ENCODE measurements at places on chromosomes 13 and 19.

GRCh38 chr13:112322557-112322956, 53.6 kb upstream of the SPACA7 start:
- no peak for DNase-seq

GRCh38 chr19:43739439-43740235, 15.1 kb downstream of the SMG9 start:
- DNase-seq, result no peak

DNA sequence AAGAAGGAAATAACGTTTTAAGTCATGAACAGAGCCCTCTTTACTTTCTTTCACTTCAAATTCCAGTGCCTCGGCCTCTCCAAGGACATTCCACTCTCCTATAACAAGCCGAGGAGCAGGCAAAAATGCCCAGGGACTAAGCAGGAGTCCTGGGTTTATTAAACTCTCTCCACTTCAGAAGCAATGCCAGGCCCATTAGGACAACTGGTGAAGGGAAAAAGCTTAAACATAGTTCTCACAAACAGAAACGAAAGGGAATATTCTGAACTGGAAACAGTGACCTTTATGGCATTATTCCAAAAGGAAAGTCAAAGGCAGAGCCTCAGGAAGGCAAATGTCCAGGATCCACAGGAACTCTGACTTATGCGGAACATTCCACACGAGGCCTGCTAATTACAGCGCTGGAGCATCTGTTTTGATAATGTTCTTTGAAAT, 30.9 kb upstream of the MED4 start:
- DNase-seq, result no peak

DNA sequence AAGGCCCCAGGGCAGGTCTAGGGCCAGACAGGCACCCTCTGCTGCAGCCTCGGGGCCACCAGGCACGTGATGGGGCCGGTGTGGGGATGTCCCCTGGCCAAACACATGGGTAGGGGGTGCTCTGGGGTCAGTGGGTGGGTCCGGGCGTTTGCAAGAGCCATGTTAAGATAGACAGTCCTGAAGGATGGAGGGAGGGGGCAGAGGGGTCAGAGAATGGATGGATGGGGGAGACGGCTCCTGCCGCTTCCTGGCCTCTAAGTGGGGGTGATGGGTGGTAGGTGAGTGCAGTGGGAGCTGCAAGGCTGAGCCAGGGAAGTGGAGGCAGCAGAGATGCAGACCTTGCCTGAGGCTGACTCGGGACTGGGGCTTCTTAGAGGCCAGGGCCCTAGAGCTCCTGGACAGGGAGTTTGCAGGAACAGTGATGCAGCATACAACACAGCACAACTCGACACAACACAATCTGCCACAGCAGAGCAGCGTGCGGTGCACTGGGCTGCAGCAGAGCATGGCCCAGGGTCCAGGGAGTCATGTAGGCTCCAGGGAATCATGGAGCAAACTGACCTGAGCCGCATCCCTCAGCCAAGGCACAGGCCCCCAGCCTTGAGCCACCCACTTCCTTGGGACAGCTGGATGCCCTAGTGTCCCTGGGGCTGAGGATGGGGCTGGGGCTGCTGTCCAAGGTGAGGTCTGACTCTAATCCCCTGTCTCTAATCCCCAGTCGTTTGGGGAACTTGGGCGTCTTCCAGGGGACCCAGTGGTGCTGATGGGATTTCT, 97.5 kb downstream of the SCGB2B2 start:
- DNase-seq, result no peak

GRCh38 chr13:86841264-86841663, 829.9 kb upstream of the SLITRK5 start:
- no peak for DNase-seq

DNA sequence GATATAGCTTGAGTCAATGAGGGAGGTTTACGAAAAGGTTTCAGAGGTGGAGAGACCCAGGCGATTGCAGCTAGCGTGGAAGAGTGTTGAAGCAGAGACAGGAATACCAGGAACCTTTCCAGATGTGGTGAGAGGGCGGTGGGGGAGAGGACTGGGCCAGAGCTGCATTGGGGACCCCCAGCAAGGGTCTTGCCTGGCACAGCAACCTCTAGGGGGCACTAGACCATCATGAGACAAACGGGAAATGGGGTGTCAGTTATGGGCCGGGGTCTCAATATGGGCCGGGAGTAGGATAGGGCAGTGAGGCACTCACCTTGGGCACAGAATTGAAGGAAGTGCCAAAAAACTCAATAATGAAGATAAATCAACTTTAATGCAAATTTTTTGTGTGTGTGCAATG, 2.1 kb upstream of the LRP3 start:
- no peak for DNase-seq
